Pulmonary artery endothelial cell (primary cell): ENCODE measurements at places on chromosomes 12 and 14.

DNA sequence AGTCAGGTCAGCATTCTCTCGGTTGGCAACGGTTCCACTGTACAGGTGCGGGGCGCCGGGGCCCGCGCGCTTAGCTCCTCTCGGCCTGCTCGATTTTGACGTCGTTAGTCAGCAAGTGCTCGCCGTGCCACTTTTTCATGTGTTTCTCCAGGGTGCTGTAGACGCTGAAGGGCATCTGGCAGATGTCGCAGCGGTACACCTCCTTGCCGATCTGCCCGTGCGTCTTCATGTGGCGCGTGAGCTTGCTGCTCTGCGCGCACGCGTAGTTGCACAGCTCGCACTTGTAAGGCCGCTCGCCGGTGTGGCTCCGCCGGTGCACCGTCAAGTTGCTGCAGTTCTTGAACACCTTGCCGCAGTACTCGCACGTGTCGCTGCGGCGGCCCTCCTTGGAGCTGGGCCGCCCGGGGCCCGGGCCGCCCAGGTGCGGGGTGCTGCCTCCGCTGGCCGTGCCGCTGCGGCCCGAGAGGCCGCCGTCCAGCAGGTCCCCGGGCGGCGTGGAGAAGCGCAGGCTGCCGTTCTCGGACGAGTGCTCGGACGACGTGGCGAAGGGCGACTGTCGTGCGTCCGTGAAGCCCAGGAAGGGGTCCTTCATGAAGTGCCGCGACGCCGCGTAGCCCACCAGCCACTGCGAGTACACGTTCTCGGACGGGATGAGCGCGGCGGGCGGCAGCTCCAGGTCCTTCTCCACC lies 97.8 kb downstream of the BCL11B start:
- no peak for DNase-seq

DNA sequence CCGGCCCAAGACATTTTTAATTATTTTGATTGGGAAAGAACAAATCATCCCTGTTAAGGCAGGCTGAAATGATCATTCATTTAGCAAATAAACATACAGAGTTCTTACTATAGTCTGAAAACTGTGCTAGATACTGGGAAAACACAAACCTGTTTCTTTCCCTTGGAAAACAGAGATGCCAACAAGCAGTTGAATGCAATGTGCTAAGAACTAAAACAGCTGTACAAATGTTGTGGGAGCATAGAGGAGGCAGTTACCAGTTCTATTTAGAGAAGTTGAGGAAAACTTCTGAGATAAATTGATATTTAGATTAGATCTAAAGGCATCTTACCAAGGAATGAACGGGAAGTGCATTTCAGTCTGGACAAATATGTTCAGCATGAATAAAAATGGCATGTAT lies 3.2 kb upstream of the NECAP1 start:
- no peak for DNase-seq

DNA sequence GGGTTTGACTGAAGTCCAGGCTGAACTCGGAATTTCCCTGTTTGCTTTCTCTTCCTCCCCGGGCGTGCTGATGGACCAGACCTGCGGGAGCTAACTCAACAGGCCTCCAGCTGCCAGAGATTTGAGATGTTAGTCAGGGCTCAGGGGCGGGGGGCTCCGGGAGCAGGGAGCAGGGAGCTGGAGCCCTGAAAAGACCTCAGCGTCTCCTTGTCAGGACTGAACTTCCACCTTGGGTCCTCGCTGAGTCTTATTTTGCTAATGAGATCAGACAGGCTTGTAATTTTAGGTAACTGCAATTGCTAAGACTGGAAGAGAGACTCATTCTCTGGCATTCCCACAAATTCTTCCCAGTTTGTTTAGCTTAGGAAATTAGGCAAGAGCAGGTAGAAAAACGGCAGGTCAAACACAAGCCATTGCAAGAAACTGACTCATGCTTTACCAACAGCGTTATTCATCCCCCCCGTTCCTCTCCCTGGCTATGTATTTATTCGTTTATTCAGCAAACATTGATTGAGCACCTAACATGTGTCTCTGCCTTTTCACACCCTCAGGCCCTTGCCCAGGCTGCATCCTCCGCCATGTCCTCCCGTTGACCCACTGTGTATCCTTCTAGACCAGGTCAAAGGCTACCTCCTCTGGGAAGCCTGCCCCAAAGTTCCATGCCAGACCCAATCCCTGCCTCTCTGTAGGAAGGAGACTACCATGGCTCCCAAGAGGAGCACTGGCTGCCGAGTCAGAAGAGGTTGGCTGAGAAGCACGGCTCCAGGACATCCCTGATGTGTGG lies 80.4 kb upstream of the DIO3 start:
- no peak for DNase-seq

DNA sequence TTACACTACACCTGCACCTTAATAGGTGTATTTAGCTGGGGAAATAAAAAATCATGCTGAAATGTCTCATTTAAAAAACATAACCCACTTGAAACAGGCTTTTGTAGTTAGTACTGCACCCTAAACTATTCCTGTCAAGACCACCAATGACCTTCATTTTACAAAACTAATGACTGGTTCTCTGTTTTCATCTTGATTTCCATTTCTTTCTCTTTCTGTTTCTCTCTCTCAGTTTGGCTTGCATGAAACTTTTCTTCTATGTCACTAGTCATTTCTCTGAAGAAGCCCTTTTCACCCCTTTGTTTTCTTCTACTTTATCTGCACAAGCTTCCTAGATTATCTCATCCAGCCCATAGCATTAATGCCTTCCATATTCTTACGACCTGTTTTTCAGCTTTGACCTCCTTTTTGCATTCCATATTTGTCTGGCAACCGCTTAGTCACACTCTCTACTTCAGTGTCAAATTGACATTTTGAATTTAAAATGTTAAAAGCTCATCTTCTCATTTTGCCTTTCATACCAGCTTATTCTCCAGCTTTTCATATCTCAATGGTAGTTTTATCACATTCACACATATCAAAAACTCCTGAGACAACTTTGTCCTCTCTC lies 32.7 kb upstream of the KLRF1 start:
- no peak for DNase-seq

GRCh38 chr12:65634626-65635331 lies 189.5 kb upstream of the HMGA2 start:
- peak; percentile 54 for DNase-seq

- no peak for DNase-seq
Observed at GRCh38 chr14:72237722-72238666, 305.8 kb downstream of the RGS6 start.

GRCh38 chr12:45357539-45358417 lies 141.9 kb downstream of the ANO6 start:
- DNase-seq: no peak

- DNase-seq: no peak
Observed at GRCh38 chr12:123131291-123131832, 19.5 kb downstream of the PITPNM2 start.

GRCh38 chr12:30602678-30603077 lies 93.0 kb downstream of the IPO8 start:
- no peak for DNase-seq
